ENCODE measurements at places on chromosomes 4 and X. TPM values are rescaled to one million over a fixed set of nuclear protein-coding genes. Genes with fewer than 3 reads are reported as not detected.

PCSK1N gene
- 14.2 TPM for total RNA-seq

SUPT20HL2 gene
- total RNA-seq = not detected

TLL1 gene
- not detected for total RNA-seq

FAM9B gene
- not detected for total RNA-seq

CSN1S1 gene
- not detected for total RNA-seq

CITED1 gene
- not detected for total RNA-seq

ZNF630 gene
- total RNA-seq = 2.1 TPM

SASH3 gene
- total RNA-seq = 116 TPM

MAGEA1 gene
- not detected for total RNA-seq

CXCR3 gene
- 5.8 TPM for total RNA-seq

Measured in T-helper 17 cell (primary cell).